ENCODE measurements at places on chromosomes 3 and 15.
A peak's percentile ranks its signal among the peaks of the same experiment; 100 is the strongest.

- no peak for DNase-seq
These were observed 46.8 kb downstream of the UBE2E2 start for GRCh38 chr3:23249961-23250360.

GRCh38 chr3:101816215-101817149 lies 32.8 kb upstream of the NFKBIZ start:
- no peak for DNase-seq

DNA sequence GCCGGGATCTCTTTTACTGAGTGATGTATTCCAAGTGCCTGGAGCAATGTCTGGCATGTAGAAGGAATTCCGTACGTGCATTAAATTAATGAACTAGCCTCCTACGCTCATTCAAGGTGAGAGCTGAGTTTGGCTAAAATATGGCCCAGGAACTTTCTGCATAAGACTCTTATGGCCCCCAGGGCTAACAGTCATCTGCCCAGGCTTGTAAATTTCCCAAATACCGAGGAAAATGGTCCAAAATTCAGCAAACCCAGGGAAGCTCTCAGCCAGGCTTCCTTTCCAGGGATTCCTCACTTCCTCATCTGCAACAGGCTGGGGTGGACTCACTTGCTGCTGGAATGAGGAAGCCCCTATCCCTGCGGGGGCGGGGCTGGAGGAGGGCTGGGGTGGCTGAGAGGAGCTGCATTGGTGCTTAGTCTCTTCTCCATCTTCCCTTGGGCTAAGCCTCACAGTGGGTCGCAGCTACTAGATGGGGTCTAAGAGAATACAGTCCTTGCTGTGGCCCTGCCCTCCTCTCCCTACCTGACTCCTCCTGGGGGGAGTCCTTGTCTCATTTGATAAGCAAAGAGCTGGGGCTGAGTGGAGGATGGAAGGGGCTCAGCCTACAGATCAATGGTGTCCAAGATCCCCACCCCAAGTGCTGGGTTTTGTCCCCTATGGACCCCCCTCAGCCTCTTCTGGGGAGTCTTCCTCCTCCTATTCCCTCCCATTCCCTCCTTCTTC lies 28.5 kb upstream of the APOD start:
- no peak for DNase-seq

DNA sequence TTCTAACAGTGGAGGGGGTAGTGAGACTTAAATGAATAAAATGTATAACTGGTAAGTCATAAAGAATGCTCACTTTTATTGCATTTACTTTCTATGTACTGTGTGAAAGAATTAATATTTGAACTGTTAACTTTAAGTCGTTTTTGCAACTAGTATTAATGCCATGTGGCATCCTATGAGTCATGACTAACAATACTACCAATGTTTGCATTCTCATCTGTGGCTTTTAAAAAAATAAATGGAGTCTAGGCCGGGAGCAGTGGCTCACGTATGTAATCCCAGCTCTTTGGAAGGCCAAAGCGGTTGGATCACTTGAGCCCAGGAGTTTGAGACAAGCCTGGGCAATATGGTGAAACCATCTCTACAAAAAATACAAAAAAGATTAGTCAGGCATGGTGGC lies 5.2 kb downstream of the C3orf49 start:
- DNase-seq, result no peak

DNA sequence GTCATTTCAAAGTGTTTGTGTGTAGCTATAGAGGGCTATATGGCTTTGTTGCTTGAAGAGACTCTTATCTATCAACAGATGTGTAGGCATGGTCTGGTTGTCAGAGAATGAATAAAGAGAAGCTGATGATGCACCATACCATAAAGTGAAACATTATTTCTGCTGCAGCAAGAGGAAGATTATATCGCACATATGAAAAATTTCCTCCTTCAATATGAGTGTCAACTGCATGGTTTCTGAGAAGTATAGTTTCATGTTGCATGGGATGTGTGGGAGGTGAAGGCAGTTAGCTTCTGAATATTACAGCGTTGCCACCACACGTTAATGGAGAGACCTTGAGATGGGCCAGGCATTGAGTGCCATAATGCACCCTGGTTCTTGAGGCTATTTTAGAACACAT lies 217.9 kb downstream of the SATB1 start:
- DNase-seq, result no peak

DNA sequence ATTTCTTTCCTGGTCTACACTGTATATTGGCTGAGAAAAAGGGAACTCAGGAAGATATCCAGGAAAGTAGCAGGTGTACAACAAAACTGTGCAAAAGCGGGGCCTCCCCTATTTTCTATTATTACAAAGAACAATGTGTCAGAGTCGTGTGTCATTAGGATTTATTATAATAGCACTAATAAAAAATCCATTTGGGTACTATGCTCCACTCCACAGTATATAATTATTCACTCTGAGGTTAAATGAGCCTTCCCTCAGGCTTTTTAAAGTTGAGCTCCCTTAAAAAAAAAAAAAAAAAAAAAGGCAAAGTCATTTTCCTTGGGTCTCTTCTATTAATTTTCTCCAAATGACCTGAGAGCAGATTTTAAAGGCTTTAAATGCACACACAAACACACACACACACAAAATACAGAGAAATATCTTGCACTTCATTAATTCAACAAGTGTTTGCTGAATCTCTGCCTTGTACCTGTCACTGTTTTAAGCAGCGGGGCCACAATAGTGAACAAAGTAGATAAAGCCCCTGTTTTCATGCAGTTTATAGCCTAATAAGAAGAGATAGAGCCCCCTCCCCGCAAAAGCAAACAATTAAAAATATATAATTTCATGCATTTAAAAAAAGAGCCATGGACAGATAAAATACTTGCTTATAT lies 1.3 kb upstream of the DPP8 start:
- no peak for DNase-seq

- no peak for DNase-seq
These were observed 138.8 kb downstream of the CACNA2D3 start for GRCh38 chr3:54261141-54261540.

DNA sequence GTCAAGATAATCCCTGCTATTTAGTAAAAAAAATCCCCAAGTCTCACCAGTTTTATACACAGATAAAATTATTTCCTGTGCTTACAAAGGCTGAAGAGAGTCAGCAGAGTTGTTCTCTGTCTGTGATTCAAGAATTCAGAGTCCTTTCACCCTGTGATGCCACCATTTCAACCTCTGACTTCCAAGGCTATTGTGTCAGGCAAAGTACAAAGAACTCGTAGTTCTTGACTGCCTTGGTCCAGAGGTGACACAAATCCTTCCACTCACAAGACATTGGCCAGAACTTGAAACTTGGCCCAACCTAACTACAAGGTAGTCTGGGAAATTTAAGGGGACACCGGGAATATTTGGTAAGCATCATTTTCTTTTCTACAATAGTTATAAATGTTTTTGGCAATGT lies 34.9 kb upstream of the CMC1 start:
- DNase-seq, result no peak

- no peak for DNase-seq
These were observed 75.0 kb downstream of the HCN4 start for GRCh38 chr15:73293773-73294172.

GRCh38 chr3:8317661-8318649 lies 183.7 kb upstream of the LMCD1 start:
- DNase-seq, result no peak

DNA sequence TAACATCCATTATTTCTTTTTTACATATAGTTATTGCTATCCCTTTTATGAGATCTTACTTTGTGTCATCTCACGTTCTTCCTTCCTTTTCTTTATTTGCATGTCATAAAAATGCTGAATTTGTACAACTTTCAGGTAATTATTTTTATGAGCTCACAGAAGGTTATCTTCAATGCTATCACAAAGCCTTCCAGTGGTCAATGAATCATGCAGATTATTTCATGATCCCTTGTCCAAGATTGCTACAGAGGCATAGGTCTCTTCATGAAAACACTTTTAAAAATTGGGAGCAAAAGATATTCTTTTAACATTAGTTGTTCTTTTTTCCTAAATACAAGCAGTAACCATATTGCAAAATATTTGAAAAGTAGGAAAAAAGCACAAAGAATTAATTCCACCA lies 880.1 kb upstream of the NR2F2 start:
- no peak for DNase-seq

GRCh38 chr3:136658946-136659682 lies 93.1 kb downstream of the STAG1 start:
- peak; percentile 62 for DNase-seq

- no peak for DNase-seq
These were observed 23.5 kb upstream of the JMJD7 start for GRCh38 chr15:41804361-41804760.

- DNase-seq, result no peak
These were observed 418.2 kb downstream of the EPHA3 start for GRCh38 chr3:89525609-89526008.

GRCh38 chr3:56761887-56762651 lies 39.7 kb downstream of the ARHGEF3 start:
- DNase-seq, result no peak

DNA sequence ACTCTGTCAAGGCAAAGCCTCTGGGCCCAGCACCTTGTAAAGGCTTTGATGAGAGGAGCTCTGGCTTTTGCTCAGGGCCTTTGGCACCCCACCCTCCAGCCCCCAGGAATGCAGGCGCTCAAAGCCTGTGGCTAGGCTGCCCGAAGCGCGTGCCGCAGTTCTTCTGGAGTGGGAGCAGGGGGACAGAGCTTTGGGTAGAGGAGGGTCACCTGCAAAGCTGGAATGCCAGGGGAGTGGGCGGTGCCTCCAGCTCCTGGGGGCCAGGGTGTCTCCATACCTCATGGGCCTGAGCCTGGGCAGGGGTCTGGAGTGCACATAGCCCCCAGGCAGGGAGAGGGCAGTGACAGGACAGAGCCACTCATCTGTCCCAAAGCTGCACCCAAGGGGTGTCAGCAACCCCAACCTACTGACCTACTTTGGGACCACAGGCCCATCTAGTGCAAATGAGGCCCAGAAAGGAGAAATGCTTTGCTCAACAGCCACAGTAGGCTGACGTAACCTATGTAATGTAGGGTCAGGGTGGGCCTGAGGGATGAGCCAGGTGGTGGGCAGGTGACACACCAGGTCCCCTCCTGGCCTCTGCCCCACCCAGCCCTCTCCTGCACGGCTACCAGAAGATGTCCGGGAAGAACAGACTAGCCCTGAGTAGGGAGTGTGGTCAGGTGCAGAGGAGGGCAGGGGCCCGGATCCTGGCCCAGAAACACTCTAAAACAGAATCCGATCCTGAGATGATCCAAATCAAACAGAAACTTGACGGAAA lies 2.2 kb upstream of the CALML4 start:
- no peak for DNase-seq

GRCh38 chr3:116601206-116601605 lies 108.4 kb upstream of the TUSC7 start:
- no peak for DNase-seq
